Activated B cell treated with CpG ODN at 0.5 μM for 24 hours (primary cell): ENCODE measurements at places on chromosomes 2 and 18.
A peak's percentile ranks its signal among the peaks of the same experiment; 100 is the strongest.

DNA sequence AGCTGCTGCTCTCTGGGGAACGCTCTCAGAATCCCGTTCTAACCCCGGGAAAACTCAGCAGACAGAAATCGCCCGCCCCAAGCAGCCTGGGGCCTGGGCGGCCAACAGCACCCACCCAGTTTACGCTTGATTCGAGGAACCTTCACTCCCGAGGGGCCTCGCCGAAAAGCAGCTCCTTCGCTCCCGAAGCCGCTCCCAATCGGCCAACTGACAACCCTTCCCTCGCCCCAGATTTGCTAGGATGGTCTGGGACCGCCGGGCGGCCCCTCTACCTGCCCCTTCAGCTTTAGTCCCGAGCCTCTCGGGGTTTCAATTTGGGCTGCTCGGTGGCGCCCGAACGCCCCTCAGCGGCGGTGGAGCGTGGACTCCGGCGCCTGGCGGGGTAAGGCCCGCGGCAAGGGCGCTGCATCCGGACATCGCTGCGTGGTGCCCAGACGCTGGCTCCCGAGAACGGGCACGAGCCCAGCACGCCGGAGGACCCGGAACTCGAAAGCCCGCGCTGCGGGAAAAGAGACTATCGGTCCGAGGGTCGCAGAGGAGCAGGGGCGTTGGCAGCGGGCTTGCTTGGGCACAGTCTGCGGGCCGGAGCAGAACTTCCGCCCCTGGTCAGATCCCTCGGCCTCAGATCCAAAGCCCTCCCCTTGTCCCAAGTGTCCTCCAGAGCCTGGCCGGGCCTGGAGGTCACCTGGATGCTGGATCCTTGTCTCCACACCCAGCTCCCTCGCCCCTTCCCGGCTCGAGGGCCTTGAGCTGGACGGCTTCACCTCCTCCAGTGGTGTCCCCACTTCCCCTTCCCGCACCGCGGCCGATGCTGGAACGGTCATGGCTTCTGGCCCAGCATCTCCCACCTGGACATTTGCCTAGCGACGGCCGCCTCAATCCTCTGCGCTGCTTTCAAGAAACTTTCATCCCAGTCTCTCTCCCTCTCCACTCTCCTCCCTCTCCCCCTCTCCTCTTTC, 3.0 kb upstream of the OTX1 start:
- peak; percentile 32 for DNase-seq

- DNase-seq: no peak
Measured at GRCh38 chr2:23513872-23514793, 129.2 kb downstream of the KLHL29 start.

GRCh38 chr2:5849562-5849961, 157.4 kb downstream of the SOX11 start:
- no peak for DNase-seq

- no peak for DNase-seq
Measured at GRCh38 chr2:50606860-50607259, 425.1 kb downstream of the NRXN1 start.

DNA sequence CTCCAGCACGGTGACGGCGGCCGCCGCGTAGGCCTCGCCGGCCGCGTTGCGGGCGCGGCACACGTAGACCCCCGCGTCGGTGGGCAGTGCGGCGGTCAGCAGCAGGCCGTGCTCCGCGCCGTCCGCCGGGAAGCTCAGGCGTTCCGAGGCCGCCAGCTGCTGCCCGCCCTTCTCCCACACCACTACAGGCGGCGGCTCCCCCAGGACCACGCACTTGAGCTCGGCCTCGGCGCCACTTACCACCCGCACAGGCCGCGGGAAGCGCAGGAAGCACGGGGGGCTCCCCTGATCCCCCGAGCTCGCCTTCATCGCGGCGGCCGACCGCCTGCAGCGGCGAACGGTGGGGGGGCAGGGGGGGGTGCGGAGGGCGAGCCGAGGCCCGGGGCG, 422 bp downstream of the OBSL1 start:
- DNase-seq: no peak

- no peak for DNase-seq
Measured at GRCh38 chr2:200814276-200814815, 2.6 kb downstream of the BZW1 start.

DNA sequence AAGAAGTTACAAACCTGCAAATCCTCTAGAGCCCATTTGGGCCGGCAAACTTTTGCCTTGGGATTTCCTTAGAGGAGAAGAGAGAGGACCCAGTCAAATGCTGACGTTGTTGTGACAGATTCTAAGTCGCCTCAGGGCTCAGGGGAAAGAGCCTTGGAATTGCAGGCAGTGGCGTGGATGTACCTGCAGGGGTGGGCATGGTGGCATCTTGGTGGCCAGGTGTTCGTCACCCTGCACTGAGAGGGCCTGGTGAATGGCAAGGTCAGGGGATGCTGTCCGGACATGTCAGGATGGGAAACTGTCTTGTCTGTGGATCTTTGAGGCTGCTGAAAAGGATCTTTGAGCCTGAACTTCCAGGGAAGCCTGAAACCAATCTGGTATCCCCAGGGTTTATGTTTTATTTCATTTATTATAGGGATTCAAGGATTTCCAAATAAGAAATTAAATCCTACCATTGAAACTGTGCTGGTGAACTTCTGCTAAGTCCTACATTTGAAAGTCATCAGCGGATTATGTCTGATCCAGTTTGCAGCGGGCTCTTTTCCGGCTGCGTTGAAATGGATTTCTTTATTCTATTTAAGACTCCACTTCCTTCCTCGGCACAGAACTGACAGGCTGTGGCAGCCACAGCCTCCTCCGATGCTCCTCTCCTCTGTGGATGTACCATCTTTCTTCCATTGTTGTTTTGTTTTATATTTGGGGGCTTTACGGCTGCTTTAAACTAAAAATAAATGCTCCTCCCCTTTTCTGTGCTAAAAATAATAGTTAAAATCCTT, 207.6 kb downstream of the AGAP1 start:
- no peak for DNase-seq

GRCh38 chr2:53515435-53516332, 251.9 kb upstream of the CHAC2 start:
- no peak for DNase-seq

GRCh38 chr2:128710729-128711128, 392.1 kb upstream of the HS6ST1 start:
- DNase-seq: no peak

GRCh38 chr2:12226653-12227052, 480.2 kb downstream of the LPIN1 start:
- no peak for DNase-seq
